ENCODE measurements at places on chromosomes 4 and X.

DNA sequence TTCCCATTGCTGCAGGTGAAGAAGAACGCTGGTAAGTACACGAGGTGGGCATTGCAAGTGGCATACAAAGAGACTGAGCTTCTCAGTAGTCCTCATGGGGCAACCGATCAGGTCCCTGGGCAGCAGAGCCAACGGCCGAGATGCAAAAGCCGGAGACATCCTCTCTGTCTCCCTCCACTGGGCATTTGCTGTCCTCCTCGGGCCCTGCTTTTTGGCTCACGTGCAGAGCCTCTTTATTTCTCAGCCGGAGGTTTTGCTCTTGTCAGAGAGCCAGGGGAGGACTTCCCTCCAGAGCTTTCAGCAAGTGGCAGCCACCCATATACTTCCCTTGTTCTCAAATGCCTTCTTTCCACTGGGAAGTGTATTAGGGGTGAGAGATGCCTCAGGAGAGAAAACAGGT lies 18.0 kb downstream of the STARD8 start:
- no peak for DNase-seq

DNA sequence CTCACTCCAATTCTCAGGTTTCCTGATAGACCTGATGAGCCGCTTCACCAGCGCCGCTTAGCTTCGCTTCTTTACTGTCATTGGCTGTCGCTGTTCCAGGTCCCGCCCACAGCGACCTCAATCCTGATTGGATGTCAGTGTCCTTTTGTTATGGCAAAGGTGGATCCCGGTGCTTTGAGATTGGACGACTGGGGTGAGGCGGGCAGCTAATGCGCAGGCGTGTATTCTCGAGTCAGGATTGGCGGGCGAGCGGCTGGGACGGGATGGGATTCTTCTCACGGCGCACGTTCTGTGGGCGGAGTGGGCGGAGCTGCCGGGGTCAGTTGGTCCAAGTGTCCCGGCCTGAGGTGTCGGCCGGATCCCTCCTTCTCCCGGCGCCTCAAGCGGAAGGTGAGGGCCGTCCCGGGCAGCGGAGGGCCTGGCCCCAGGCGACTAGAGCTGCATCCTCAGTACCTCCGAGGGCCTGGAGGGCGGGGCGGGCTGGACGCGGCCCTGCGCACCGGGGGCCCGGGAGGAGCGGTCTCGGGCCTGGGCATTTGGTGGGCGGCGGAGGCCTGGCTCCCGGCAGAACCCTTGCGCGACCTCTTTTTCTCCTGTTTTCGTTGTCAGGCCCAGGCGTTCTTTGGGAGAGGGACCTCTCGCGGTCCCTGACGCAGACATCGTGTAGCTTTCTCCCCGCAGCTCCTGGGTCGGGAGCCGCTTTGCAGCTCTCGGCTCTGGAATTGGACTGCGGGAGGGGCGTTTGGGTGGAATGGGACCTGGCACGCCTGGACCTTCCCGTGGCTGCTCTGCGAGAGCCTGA lies at the start of gene SCOC:
Gene SCOC, plus strand, starts transcription at position 319 of the 802 bp plus-strand sequence. CDS start 5,525 bp downstream, outside the sequence.
- peak; percentile 99 for DNase-seq

DNA sequence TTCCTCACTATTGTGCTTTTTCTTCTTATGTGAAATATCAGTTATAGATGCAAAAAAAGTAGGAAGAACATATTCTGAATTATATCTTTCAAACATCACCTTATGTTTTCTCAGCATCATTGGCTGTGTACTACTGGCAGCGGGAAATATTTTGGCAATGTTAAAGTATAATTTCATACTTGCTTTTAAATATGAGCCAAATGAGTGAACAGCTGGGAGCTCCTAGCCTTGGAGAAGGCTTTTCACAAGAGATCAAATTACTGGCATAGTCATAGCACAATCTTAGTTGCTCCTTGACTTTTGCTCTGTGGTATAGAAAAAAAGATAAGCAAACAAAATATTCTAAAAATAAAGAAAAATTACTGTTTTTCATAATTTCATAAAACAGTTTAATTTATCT lies 1575.8 kb upstream of the PABPC4L start:
- no peak for DNase-seq

- DNase-seq, result peak; percentile 53
Measured at GRCh38 chr4:48681856-48682255, 98.2 kb downstream of the FRYL start.

GRCh38 chrX:13396924-13397323 lies 77.1 kb upstream of the ATXN3L start:
- DNase-seq, result peak; percentile 87

DNA sequence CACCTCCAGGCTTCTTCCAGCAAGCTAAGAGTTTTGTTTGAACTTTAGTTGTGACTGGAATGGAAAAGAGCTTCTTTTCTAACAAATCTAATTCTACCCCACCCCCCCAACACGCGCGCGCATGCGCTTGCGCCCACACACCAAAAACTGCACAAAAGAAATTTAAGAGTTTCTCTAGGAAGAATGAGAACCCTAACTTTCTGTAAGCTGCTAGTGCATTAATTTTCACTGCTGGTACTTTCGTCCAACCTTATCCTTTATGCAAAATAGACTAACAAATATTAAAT lies 9.0 kb upstream of the INTU start:
- DNase-seq, result no peak

DNA sequence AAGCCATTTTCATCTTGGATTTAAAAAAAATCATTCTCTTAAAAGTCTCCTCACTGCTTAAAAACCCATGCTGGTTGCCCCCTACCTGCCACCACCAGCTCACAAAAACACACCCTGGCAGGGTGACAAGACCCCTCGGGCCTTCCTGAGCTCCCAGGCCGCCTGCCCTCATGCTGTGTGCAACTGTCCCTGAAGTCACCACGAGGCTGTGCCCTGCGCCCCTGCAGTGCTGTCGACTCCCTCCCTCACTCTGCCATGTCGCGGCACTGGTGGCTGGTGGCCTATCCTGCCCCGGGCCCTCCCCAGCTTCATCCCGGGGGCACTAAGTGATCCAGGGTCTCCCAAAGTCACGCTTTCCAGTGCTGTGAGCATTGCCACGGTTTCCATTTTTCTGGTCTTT lies 46.3 kb upstream of the ADRA2C start:
- DNase-seq, result no peak

DNA sequence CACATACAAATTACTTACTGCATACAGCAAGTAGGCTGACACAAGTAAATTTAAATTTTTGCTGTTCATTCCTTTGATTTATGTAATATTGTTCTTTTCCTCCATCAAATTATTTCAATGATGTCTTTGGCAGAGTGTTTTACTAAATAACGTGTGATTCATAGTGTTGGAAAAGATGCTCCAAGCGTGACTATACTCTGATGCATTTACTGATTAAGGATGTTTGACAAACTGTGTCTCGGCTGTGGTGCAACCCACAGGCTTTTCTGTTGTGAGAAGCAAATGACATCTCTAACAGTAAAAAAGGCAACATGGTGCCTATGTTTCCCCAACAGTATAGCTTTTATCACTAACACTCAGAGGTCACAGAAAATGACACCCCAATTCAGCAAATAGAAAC lies 540.9 kb downstream of the PPP4R3C start:
- peak; percentile 24 for DNase-seq

DNA sequence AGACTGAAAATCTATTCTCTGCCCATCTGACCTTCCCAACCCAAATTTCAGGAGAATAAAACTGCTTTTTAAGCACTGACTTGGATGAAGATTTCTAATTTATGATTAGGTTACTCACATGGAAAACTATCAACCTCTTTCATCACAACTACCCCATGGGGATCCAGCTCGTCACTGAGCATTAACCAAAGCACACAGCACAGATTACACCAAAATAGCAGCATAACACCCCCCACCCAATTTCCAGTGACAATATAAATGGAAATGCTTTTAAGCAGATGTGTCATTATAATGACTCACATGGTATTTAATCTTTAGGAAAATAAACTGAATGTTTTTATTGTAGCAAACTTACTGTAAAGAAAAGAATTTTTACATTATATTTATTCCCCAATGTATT lies 9.7 kb downstream of the SERTM2 start:
- peak; percentile 18 for DNase-seq

DNA sequence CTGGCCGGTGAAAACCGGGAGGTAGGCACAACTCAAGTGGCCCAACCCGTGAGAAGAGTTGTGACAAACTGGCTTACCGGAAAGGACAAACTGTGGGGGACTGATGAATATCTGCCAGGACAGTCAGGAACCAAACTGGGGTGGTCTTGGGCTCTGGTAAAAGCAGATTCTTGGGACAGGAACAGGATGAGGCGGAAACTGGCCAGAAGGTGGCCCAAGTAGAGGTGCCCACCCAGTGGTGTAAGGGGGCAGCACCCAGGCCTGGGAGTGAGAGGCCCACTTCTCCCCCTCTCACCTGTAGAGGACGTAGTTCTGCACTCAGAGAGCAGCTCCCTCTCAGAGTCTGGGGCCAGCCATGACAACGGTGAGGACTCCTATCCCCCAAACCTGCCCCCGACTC lies 5.9 kb downstream of the CCDC120 start:
- DNase-seq, result no peak

GRCh38 chr4:158346576-158346975 lies 136.3 kb downstream of the TMEM144 start:
- peak; percentile 14 for DNase-seq

DNA sequence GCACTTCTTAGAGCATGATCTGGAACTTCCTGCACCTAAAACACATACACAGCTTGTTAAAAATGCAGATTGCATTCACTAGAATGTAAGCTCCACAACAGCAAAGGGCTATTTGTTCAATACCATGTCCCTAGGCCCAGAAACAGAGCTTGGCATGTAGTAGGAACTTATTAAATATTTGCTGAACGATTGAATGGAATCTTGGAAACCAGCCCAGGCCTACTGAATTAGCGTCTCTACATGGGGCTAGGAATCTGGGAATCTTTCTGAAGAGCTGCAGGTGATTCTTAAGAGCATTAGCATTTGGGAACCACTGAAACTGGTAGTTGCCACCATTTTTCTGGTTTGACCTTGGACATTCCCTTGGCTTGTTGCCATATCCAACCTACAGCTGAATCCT lies 234.1 kb downstream of the STIM2 start:
- DNase-seq, result peak; percentile 42

DNA sequence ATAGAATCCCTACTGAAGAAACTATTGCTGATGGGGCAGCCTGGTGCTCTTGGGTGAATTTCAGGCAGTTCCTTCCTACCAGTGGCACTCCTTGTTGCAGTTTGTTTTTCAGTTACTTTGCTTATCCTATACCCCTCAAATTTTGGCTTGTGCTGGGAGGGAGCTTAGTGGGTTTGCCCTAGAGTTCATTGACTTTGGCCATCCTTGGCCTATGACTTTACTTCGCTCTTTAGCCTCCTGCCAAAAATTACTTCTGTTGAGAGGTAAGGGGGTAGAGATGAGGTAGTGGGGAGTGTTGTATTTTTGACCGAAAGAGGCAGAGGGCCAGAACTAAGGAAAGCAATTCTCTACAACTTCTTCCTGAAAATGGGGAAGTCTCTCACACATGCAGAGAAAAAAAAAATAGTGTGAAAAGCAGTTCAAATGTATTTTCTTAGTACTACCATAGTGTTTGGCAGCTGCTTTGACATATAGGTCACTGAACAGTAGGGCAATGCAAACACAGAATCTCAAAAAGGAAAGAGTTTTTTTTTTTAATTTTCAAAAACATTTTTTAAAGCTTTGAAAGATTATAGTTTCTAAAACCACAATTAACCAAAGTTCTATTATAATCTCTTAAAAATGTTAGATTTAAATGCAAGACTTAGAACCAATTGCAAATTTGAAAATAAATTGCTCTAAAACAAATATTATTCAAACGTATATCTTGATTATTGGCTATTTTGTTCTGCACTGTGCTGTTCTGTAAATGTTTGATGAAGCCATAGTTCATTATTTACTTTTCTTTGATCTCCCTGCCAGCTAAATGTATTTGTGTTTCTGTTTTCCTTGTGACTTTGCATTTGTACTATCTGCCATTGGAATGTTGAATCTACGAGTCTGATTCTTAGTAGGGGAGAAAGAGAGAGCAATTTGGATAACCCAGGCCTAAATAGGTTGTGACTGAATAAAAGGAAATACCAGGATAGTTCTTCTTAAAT lies 73.6 kb downstream of the DCK start:
- DNase-seq, result no peak

- DNase-seq, result no peak
Measured at GRCh38 chrX:127879585-127879984, 172.6 kb downstream of the ACTRT1 start.

DNA sequence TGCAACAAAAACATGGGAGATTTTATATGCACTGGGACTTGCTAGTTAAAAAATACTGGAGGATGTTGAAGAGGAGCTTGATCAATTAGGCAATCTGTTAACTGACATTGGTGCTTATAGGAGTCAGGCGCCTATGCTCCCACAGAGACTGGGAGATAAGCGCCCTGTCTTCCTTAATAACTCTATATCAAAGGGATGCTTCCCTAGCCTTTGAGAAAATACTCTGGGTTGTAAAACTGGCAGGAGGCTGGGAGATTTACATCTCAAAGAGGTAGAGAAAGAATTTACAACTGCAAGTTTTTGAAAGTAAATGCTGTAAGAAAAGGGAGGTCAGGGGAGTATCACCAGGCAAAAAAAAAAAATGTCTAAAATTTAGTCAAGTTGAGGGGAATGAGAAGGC lies 325.4 kb downstream of the PCDH10 start:
- DNase-seq, result no peak

DNA sequence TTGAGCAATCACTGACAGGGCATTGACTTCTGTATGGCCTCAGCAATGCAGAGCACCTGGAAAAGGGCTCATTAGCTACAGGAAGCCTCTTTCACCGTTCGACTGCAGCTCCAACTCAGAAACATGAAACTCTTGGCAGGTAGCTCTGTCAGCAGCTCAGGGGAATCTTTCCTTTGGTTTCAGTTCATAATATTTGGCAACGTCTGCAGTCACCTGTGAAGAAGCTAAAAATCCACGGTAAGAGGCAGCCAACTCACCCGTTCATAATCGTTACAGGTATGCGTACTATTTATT lies 354.9 kb downstream of the CAMK2D start:
- DNase-seq, result no peak

- no peak for DNase-seq
Measured at GRCh38 chrX:83759872-83760271, 101.1 kb upstream of the CYLC1 start.

DNA sequence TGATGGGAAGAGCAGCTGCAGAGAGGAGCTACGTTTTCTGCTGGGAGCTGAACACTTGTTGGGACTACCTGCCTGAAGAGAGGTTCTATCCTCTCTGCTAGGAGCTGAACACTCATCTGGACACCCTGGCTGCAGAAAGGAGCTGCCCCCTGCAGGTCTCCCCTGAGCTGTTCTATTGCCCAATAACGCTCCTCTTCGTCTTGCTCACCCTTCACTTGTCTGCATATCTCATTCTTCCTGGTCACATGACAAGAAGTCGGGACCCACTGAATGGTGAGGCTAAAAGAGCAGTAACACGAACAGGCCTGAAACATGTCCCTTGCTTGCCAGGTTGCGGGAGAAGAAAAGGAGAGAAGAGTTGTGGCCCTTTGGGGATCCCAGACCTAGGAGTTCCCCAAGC lies 27.8 kb downstream of the NAA11 start:
- DNase-seq, result no peak

- no peak for DNase-seq
Measured at GRCh38 chr4:163738521-163738920, 244.0 kb downstream of the TMA16 start.
